ENCODE measurements at places on chromosomes 2 and 18.
A peak's percentile ranks its signal among the peaks of the same experiment; 100 is the strongest.

- no peak for DNase-seq
Observed at GRCh38 chr2:7830616-7831015, 851.2 kb upstream of the ID2 start.

DNA sequence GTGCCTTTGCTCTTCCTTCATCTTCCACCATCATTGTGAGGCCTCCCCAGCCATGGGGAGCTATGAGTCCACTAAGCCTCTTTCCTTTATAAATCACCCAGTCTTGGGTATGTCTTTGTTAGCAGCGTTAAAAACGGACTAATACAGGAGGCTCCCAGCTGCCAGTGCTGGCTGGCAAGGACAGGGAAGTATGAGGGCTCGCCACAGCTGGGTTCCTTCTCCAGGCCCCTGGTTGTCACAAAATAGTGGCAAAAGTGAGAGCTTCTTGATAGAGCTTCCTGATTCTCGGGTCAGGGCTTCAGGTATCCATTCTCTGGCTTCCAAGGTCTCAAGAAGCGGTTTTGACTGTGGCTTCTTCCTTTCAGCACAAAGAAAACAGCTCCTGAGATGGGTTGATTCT, 85.0 kb downstream of the ZNF516 start:
- no peak for DNase-seq

DNA sequence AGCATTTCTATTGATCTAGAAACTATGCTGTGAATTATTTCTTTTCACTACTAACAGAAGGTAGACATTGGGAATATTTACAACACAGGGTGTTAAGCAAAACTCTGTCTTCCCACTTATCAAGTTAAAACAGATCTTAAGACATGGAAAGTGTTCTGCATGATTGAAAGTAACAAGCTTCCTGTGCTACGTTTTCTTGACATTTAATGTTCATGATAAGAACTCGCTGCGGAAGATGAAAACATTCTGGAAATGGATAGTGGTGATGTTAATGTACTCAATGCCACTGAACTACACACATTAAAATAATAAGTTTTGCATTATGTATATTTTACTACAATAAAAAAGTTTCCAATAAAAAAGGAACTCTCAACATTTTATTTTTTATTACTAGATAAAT, 74.4 kb upstream of the SCN7A start:
- DNase-seq, result no peak

DNA sequence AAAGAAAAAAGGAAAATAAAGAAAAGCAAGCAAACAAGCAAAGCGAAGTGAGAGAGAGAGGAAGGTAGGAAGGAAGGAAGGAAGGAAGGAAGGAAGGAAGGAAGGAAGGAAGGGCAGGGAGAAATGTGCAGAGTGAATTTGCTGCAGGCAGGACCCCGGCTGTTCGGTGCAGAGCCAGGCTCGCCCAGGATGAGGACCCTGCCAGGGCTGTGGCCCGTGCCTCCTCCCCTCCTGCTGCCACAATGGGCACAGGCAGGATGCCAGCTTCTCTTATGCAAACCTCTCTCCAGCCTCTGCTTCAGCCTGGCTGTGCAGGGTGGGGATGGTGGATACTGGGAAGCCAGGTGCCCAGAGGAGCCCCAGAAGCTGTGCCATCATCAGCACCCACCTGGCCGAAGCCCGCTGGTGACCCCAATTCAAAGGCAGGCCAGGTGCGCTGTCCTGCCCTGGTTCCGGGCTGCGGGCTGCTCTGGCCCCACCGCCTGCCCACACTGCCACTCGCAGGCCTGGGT, 3.2 kb downstream of the GPR17 start:
- DNase-seq, result no peak

- DNase-seq, result peak; percentile 99
Observed at GRCh38 chr2:68157402-68158133, at the start of gene PNO1. Gene PNO1 (plus strand): TSS chr2:68157888. CDS start chr2:68157935, 47 bp downstream.

DNA sequence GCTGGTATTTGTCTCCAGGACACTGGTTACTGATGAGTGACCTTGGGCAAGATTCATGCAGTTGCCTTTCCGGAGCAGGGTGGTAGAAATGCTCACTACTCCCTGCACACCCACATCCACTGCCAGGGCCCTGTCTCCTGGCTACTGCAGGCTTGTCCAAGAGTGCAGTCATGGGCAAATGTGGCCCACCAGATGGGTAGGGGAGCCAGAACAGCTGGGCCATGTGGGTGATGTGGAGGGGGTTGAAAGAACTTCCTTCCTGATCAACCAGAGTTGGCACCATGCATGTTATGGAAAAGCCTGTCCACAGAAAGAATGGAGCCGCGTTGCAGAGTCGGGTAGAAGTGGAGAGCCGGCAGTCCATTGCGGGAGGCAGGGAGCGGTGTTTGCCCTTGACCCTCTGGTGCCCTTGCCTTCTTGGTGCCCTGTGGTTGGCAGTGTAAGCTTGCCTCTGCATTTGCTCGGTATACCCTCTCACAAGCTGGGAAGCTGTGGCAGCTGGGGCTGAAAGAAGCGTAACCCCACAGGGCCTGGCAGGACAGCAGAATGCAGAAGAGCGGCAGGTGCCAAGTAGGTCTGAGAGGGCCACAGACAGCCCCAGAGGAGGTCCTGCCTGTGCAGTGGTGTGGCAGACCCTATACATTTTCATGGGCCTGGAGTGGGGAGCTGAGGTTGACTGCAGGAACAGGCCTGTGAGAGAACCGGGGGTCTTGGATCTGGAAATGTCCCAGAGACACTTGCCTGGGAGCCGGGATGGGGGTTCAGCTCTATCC, 253.2 kb downstream of the TFCP2L1 start:
- no peak for DNase-seq

DNA sequence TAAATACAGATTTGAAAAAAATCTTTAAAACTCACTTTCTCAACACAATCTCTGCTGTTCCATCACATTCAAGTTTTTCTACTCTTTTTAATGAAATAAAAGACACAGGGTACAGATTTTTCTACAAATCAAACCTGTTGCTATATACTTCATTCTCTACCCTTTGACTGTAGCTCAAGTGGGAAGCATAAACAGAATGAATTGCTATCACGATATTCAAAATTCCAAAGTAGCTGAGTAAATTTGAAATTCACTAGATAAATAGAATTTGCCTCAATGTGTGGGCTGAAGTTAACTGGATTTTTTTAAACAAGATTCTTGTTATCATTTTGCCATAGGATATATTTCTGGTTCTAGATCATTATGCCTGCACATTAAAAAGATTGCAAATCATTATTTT, 185.9 kb downstream of the ZNF521 start:
- no peak for DNase-seq

DNA sequence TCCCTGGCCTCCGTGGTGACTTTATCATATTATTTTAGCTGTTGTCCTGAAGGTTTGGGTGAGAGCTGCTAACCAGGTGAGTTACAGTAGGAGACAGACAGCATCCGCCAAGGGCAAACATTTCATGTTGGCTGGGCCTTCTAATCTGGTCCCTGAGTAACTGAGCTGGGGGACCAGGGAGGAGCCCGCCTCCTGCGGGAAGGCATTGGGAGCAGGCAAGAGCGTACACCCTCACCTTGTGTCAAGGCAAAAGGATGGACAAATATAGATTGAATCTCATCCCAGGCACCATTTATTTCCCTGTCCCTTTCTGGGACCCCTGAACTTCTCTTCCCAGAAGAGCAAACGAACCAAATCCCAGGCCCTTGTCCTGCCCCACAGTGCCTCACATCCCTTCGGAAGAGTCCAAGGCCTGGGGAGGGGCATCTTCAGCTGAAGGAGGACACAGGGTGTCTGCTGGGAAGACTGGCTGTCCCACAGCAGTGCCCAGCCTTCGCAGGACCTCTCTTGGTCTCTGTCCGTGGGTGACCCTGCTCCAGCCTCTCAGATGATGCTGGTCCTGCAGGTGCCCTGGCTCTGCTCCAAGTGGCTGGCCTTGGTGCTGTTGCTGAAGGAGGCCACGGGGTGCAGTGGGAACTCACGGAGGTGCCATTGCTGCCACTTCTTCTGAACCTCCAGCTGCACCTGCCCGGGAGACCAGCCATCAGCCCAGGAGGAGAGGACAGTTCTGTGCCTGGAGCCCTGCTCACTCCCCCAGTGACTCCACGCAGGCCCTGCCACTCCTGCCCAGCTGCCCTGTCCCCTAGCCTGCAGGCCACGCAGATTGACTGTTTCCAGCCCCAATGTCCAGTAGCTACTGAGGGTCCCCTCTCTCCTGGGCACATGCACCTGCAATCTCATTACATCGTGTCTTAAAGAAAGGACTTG, 8.2 kb downstream of the TMEM37 start:
- no peak for DNase-seq

DNA sequence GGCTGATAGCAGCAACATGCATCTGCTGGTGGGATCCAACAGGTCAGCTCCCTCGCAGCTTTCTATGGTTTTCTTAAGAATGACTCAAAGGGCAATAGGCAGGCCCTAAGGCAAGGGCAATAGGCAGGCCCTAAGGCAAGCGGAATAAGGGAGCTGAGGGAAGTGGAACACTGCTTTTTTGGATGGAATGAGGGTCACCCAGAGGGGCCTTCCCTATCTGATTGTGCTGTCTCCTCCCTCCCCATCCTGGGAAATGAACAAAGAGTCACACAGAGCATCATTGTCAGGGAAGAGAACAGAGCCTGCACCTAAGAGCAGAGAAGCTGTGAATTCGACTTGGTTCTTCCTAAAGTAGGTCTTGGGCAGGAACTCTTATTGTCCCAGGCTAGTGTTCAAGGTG, 43.3 kb upstream of the PTPRM start:
- no peak for DNase-seq

DNA sequence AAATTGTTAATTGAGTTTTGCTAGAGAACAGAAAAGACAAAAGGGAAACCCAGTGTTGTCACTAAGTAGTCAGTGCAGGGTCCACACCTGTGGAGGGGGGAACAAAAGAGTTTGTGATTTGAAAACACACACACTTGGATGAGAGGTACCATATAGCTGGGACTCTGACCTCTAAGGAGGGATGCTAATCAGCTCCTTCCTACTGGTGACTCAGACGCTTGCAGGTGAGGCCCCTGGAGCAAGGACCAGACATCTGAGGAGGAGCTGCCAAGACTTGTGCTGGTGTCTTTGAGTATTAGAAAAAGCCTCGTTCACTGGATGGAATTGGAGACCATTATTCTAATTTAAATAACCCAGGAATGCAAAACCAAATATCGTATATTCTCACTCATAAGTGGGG, 146.4 kb upstream of the MAP2 start:
- DNase-seq, result no peak

DNA sequence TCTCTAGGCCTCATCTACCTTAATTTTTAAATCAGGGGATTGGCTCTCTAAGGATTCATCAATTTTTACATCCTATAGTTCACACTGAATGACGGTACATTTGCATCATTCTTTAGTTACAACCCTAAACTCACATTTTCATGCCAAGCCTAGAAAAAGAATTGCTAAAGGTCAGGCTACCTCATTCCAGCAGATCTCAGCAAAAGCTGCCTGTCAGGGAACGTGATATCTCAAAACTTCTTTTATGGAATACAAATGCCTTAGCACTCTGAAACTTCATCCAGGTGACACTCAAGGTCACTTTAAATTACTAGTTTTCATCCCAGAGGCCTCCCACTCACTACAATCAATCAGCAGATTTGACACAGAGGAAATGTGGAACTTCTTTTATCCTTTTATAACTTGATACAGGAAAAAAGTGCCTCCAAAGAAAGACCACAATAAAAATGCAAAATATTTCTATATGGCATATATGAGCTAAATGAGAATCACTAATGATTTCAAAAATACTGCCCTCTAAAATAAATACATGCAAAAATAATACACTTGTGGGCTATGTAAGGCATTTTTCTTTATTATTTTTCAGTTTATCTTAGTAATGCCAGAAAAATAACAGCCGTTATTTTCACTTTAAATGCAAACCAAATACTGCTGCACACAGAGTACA, 91.5 kb downstream of the ARHGEF33 start:
- DNase-seq, result no peak

GRCh38 chr2:37619959-37620300, 51.5 kb downstream of the CDC42EP3 start:
- DNase-seq, result no peak

Data from retina (tissue), 1 donor.